ENCODE measurements at places on chromosomes 16 and 17. TPM values are rescaled to one million over a fixed set of nuclear protein-coding genes. Genes with fewer than 3 reads are reported as not detected.

DNA sequence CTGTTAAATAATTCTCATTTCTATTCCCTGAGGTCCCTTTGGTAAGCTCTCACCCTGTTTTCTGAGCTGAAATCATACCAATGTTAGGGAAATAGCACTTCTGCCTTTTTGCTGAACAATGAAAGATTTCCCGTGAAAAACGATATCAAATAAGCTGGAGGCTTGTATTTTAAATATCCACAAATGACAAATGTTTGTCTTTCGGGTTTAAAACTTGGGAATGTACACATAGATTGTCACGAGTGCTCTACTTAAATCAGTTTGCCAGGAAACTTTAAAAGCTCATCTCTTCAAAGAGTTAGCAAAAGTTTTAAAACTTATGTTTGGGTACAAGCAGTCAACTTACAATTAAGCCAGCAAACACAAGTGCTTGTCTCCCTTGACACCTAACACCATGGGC, 393.5 kb upstream of the MON1B start:
- DNase-seq: no peak

GRCh38 chr17:14746822-14747602, 446.1 kb downstream of the HS3ST3B1 start:
- no peak for DNase-seq

Gene SYCE1L
- total RNA-seq: 5.8 TPM

DNA sequence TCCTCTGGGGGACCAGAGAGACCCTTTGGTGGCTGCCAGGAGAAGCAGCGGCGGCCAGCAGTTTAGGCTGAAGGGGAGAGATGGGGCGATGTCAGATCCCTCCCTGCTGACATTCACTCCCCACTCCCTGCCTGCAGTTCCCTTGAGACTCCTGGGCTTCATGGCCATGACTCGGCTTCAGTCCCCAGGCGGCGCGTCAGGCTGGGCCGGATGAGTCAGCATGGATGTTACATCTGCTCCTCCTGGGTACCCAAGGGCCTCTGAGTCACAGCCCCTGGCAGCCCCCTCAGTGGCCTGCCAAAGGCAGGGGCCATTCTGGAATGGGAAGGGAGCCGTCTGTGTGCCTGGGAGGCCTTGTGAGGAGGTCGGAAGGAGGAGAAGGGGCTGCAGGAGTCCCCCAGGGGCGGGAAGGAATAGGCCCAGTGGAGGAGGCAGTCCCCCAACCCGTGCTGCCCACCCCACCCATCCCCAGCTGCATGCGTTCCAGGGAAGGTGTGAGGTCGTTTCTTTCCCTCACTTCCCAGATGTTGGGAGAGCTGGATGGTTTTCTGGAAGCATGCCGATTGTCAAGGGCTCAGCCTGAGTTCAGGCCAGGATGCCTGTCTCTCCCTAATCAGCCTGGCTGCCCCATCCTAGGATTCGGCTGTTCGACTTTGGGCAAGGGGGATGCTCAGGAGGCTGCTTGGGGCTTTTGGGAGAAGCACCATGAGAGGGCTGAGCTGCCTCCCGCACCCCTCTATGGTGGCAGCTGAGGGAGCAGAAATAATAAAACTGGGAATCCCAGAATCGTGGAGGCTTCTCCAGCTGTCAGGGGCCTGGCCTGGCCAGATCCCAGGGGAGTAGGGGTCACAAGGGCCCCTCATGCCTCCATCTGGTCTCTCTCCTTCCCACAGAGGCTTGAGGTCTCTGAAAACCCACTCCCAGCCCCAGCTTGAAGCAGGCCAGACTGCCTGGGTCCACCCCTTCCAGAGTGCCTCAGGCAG, 9.7 kb downstream of the RHBDL3 start:
- DNase-seq: peak; percentile 70

DNA sequence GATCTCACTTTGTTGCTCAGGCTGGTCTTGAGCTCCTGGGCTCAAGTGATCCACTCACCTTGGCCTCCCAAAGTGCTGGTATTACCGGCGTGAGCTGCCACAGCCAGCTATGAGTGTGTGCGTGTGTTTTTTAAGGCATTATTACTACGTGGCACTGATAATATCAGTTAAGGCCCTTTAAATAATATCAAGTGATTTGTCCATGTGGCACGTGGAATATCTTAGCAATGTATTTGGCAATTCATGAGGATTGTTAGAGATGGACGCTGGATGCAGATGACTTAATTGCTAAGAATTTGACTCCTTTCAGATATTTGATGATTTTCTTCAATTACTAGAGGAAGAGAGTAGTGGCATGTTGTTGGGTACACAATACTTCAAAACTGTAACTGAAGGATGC, 25.5 kb upstream of the PMP22 start:
- no peak for DNase-seq

DNA sequence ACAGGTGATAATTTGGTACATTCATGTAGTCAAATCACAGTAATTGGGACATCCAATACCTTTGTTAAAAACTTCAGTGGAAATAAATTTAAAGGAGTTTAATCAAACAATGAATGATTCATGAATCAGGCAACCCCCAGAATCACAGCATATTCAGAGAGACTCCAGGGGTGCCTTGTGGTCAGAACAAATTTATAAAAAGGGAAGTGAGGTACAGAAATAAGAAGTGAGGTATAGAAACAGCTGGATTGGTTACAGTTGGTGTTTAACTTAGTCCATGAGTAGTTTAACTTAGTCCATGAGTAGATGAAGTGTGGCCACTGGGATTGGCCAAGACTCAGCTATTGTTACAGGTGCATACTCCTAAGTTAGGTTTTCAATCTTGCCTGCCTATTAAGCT, 25.1 kb downstream of the TMEM98 start:
- DNase-seq: no peak
